IPS DF 19.7 (cell line): ENCODE measurements at places on chromosomes 6 and 20.
A peak's percentile ranks its signal among the peaks of the same experiment; 100 is the strongest.

- DNase-seq: peak; percentile 7
Measured at GRCh38 chr20:35908007-35908406, 46.3 kb downstream of the SCAND1 start.

GRCh38 chr20:38211200-38212097, 46.4 kb upstream of the TGM2 start:
- DNase-seq: no peak

GRCh38 chr6:127737009-127737486, 160.1 kb downstream of the C6orf58 start:
- peak; percentile 12 for DNase-seq

- no peak for DNase-seq
Measured at GRCh38 chr6:105174512-105174911, 5.3 kb downstream of the POPDC3 start.

- DNase-seq: no peak
Measured at GRCh38 chr6:96522465-96523009, 931 bp downstream of the UFL1 start.

GRCh38 chr6:101400326-101401135, 7.0 kb downstream of the GRIK2 start:
- DNase-seq: no peak

GRCh38 chr6:156396068-156396771, 381.0 kb upstream of the ARID1B start:
- DNase-seq: no peak

DNA sequence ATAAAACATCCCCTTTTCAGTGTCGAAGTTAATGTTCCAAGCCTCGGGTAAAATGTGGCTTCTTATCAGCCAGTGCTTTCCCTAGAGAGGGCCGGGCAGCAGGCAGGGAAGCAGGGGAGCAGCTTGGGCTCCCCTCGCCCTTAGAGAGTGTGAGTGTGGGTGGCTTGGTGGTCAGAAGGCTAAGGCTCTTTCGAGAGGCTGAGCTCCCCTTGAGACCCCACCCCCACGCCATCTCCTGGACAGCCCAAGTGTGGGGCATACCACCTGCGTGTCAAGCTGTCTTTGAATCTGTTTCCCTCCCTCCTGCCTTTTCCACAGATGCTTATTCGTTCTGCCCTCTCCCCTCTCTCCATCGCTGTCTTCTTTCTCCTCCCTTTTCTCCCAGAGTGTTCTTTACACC, 95.1 kb upstream of the FOXP4 start:
- DNase-seq: no peak

DNA sequence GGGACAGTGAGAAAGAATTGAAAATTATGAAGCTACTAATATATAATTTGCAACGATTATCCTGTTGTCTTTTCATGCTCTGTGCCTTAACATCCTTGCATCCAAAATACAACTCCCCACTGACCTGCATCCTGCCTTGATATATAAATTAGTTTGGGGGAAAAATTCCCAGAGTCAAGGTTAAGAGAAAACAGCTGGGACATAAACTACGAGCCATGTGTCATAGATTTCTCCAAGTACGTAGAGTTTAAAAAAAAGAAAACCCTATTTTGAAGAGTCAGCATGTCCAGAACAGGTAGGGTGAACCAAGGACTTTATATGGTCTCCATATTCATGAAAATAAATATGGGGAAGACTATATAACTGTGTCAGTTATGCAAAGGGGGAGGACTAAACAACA, 123.8 kb upstream of the MARCKS start:
- no peak for DNase-seq

GRCh38 chr6:158372574-158372973, 60.3 kb downstream of the TULP4 start:
- DNase-seq: no peak

DNA sequence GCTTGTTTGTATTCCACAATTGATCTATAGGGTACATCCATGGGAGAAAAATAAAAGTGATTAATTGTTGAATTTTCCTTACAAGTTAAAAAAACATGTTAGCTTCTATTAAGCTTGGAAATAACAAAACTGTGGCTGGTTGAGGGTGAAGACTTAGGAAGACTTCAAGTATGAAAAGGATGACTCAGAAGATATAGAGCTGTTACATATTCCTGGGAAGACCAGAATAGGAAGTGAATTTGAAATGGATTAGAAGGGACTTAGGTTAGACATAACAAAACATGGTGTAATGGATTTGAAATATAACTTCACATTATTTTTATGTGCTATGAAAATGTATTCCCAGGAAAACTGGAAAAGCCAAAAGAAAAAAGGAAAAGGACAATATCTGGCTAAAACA, 732.2 kb downstream of the HDGFL1 start:
- no peak for DNase-seq

DNA sequence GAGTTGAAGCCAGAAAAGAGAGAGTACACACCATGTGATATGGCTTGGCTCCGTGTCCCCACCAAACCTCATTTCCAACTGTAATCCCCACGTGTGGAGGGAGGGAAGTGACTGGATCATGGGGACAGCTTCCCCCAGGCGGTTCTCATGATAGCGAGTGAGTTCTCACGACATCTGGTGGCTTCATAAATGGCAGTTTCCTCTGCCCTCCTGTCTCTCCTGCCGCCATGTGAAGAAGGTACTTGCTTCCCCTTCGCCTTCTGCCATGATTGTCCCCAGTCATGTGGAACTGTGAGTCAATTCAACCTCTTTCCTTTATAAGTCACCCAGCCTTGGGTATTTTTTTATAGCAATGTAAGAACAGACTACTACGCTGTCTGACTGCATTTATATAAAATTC, 40.3 kb downstream of the TAF4 start:
- DNase-seq: no peak

GRCh38 chr6:89350281-89350966, 2.1 kb downstream of the UBE2J1 start:
- no peak for DNase-seq

GRCh38 chr6:21726676-21727075, 133.1 kb downstream of the SOX4 start:
- no peak for DNase-seq

DNA sequence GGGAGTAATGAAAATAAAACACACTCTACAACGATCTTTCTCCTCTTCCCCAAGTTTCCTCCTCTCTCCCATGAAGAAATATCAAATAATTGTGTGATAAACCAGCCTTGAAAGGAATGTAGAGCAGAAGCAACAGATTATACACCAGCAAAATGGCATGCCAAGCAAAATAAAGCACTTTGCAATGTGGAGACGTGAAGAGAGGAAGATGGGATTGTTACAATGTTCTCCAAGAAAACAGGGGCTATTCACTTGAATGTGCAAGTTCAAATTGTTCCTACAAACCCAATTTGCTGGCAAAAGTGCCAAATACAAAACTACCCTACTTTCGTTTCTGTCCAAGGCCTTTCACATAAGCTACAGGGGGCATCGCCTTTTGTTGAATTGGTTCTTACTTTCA, 185.1 kb downstream of the PDE7B start:
- DNase-seq: no peak

GRCh38 chr6:108541843-108542759, 18.6 kb upstream of the FOXO3 start:
- no peak for DNase-seq

DNA sequence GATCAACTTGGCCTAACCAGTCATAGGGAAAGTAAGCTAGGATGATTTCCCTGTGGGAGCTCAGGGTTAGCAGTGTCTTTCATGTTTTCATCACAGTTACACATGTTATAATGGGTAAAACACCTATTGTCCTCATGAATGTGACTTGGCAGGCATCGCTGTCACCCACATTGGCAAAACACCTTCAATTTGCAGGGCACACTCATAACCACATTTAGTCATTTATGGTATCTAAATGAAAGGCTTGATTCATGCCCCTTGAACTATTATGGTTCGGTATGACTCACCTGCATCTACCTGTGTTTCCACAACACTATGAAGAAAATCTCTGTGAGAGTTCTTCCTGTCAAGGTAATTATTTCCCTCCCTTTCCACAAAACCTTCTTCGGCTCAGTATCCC, 49.2 kb downstream of the FRK start:
- no peak for DNase-seq

- DNase-seq: no peak
Measured at GRCh38 chr6:105966481-105966880, 119.7 kb upstream of the PRDM1 start.

DNA sequence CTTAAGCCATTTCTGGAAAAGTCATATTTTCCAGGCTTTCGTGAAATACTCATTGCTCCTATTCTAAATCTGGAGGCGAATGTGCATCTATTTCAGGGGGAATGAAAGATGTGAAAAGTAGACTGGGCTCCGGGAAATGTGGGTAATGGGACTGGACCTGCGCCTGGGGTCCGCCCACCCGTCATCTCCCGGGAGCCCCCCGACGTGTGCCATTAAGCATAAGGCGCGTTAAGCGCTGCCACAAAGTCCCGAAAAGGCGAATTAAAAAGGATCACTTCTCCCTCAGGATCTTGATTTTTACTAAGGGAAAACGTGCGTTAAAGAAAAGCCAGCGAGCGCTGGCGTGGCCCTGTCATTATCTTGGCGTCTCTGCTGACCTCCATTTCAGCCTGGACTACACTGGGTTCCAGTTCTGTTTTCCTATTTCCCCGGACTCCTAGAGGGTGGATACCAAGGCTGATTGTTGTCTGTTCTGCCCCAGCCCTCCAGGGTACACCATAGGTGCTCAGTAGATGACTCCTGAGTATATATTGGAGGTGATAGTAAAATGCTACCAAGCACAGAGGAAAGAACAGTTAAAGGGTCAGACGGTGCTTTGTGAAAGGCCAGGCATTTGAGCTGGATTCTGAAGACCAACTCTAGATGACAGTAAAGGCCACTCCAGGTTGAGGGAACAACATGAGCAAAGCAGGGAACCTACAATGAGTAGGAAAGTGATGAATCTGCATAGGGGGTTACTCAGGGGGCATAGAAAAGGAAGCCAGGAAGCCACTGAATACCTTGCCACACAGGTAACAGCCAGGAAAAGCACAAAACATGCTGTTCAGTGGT, 89.2 kb upstream of the ARID1B start:
- DNase-seq: peak; percentile 25

DNA sequence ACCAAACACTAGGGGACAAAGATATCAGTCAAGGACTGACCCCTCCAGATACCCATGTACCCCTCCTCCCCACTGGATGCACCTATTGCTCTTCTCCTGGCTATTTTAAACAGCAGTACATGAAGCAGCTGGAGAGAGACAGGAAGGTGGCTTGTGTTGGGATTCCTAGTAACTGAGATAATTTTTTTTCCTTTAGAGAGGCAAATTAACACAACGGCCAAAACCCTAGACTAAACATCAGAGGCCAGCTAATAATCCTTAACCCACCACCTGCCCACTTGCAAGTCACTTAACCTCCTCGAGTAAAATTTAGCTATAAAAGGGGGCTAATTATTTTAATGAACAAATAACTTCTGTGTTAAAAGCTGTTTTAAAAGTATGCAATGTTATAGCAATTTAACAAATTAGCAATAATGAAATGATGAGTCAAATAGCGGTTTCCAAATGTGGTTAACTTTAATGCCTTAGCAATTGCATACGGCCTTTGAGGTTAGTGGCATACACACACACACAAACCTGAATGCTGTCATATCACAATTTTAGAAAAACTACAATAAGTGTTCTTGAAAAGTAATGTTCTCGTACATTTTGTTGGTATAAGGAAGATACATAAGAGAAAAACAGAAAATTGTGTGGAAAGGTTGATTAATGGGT, 151.7 kb downstream of the FRK start:
- DNase-seq: no peak

- DNase-seq: no peak
Measured at GRCh38 chr6:109051301-109052017, 43.2 kb downstream of the SESN1 start.

DNA sequence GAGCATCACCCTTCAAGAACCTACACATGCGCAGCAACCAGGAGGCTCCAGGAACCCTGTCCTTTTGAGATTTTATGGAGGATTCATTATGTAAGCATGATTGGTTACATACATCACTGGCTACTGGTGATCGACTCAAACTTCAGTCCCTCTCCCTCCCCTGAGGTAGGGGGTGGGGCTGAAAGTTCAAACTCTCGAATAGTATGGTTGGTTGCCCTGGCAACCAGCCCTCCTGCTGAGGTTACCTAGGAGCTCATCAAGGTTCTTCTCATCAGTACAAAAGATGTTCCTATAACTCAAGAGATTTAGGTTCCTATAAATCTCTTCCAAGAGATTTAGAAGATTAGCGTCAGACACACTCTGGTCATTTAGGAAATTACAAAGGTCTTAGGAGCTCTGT, 21.9 kb upstream of the ZSCAN9 start:
- DNase-seq: no peak

- DNase-seq: no peak
Measured at GRCh38 chr20:40481337-40481736, 207.7 kb downstream of the MAFB start.

DNA sequence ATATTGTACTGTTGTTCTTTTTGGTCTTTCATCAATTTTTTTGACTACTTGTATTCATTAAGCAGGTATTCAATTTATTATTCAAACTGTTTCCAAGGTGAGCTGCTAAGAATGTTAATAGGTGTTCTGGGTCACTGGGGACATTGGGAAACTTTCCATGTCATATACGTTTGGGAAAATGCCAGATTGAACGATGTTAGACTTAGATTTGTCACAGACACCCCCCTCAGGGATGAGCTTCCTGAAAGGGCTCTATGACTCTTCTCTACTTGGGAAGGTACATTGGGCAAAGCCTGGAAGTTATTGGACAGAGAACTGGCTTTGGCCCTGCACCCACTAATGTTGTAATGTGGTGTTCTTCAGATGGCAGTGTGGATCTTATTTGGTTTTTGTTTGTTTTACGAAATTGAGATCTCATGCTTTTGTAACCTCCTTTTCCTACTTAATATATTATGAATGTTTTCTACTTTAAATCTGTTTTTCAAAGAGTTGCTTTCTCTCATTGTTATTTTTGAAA, 42.1 kb downstream of the PLCB4 start:
- DNase-seq: no peak

DNA sequence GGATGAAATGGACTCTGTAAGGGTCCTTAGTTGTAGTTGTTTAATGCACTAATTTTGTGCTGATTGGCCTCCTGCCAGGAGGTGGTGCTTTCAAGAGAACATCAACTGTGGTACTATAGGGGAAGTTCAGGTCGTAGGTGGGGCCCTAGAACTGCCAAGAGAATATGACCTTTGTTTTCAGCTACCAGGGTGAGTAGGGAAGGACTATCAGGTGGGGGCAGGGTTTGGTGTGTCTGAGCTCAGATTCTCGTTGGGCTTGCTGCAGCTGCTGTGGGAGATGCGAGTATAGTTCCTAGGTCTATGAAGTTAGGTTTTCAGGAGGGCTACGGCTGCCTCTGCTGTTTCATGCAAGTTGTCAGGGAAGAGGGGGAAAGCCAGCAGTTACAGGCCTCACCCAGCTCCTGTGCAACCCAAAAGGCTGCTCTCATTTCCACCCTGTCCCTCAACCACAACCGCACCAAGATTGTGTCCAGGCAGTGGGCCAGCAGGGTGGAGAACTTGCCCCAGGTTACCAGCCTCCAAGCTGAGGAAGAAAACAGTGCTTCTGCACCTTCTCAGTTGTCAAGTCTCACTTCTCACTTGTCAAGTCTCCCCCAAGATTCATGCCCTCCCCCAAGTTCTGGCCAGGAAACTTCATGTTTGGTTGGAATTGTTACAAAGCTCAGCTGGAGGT, 626.5 kb upstream of the MAP3K7 start:
- DNase-seq: no peak

GRCh38 chr6:136646377-136646776, 96.2 kb upstream of the MAP7 start:
- DNase-seq: no peak

GRCh38 chr6:106398621-106399020, 38.1 kb downstream of the CRYBG1 start:
- no peak for DNase-seq

- DNase-seq: no peak
Measured at GRCh38 chr6:150452428-150453243, 83.8 kb downstream of the IYD start.

GRCh38 chr6:125316621-125317020, 14.9 kb upstream of the HDDC2 start:
- no peak for DNase-seq
